ENCODE measurements at places on chromosomes 7 and 10.

DNA sequence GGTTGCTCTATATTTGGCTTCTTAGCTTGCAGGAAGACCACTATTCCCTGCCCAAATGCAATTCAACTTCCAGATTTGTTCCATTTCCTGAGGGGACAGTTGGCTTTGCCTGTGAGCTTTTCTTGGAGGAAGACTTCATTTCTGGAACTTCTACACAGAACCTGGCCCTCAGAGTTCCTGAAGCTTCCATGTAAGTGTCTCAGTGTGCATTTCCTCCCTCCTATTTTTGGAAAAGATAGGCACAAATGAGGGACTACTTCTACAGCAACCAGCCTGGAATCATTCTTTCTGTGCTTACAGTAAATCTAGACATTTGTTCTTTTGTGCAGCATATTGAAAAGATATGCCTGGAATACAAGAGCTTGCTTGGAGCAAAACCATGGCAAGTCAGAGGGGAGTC, 164.3 kb downstream of the CREB5 start:
- DNase-seq: no peak

GRCh38 chr10:97207756-97208346, 22.1 kb upstream of the SLIT1 start:
- DNase-seq: no peak

- no peak for DNase-seq
Measured at GRCh38 chr7:24980534-24981170, 674 bp upstream of the OSBPL3 start.

GRCh38 chr10:110042181-110042580, 34.4 kb downstream of the ADD3 start:
- no peak for DNase-seq

DNA sequence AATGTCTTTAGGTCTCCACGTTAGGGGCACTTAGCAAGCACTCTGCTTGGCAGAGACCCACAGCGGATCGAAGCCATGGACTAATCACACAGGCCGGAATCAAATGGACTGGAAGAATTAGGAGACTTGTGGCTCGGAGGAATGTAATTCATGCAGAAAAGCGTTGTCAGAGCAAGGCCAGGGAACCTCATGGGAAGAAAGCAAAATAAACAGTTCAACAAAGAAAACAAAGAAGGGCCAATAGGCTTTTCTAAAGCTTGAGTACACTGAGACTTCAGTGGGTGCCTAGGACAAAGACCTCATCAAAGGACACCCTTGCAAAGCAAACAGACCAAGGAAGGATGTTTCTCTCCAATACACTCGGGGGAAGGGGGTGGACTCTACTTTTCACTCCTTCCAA, 171.1 kb downstream of the GLI3 start:
- no peak for DNase-seq

- no peak for DNase-seq
Measured at GRCh38 chr7:145411066-145411465, 575.2 kb upstream of the TPK1 start.

- no peak for DNase-seq
Measured at GRCh38 chr10:15809450-15809849, 50.9 kb downstream of the MINDY3 start.

DNA sequence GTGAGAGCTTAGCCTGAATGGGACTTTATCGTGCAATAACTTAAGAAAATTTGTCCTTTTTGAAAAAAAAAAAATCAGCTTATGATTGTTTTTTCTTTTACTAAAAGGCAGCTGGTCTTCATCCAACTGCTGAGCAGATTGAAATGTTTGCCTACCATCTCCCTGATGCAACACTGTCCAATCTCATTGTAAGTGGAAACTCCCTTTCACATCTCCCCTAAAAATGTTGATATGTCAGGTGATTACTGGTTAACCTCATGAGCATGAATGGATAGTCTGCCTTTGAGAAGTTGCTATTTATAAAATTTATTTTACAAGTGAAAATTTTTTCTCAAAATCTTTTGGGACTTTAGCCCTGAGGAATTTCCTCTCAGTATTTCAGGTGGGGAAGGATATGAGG, 17.8 kb upstream of the HKDC1 start:
- no peak for DNase-seq

DNA sequence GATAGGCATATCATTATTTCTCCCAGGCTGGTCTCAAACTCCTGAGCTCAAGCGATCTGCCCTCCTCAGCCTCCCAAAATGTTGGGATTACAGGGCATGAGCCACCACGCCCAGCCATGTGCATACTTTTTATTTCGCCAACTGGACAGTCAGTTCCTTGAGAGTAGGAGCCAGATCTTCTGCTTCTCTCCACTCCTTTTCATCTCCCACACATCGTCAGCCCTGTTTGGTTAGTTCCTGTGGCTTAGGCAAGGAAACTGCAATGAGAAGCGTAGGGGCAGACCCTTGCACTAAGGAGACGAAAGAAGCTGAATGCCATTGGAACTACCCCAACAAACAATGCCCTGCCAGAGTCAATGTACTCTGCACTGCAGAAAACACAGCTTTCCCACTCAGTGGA, 178.2 kb downstream of the TRIL start:
- DNase-seq: no peak

GRCh38 chr10:21488246-21488956, 37.1 kb downstream of the SKIDA1 start:
- no peak for DNase-seq

- DNase-seq: no peak
Measured at GRCh38 chr10:89563861-89564478, 28.6 kb upstream of the SLC16A12 start.

- no peak for DNase-seq
Measured at GRCh38 chr7:117830422-117830954, 42.8 kb downstream of the CTTNBP2 start.

DNA sequence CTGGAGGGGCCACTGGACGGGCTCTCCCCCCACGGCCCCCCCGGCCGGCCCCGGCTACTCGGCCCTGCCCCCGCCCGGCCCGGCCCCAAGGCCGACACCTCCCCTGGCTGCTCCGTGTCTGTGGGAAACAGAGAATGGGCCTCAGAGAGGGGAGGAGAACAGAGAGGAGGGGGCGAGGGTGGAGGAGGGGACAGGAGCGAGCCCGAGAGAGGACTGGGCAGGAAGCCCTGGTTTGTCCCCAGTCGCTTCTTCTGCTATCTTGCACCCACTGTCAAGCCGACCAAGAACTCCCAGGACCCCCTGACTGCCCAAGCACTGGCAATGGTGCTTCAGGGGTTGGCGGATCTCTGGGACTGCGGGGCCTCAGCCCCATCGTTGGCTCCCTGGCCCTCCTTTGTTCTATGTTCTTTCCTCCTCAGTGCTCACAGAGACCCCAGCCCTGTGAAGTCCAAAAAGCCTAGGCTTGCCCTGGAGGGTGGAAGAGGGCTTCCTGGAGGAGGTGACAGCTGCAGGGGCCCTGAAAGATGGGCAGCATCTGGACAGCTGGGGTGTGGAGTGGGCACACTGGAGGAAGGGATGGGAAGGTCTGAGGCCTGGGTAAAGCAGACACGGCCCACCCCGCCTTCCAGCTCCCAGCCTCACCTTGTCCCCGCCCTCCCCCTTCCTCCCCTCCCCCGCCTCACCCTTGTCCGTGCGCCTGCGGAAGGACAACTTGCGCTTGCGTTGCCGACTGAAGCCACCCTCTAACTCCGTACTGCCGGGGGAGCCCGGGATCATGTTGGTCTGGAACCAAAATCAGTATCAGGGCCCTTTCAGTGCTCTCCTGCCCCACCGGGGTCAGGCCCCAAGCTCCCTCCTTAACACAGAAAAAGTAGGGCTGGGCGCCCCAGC, 30.1 kb downstream of the KCNH2 start:
- no peak for DNase-seq

GRCh38 chr10:6953271-6953801, 373.3 kb upstream of the PRKCQ start:
- no peak for DNase-seq

DNA sequence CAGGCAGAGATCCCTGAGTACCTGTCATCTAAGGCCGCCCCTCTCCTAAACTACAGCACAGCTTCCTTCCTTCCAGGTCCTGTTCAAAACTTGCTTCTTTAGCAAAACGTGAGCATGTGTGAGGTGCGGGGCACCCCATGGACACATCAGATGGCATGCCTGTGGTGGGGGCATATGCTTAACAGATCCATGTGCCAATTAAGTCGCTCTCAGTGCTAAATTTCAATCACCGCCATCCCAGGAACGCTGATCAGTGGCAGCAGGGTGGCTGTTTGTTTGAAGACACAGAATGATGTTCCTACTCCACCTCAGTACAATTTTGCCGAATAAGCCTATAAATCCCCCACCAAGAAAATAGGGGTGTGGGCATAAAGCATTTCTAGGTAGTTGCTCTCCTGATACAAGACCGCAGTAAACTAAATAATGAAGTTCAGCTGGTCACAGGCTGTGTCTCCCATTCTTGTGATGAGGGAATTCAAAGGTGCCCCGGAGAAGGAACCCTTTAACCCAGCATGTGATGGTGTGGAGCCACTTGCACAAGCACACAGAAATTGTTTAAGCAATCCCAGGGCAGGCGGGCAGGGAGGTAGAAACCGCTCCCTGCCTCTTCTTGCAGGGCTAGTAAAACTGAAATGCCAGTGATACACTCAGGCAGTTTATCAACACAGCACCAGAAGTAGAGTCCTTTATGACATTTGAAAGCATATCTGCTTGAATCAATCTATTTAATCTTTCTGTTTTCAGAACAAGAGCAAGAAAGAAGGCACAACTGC, 205.7 kb downstream of the SORCS1 start:
- no peak for DNase-seq

- DNase-seq: peak; percentile 21
Measured at GRCh38 chr10:84429926-84430520, 101.6 kb downstream of the CCSER2 start.

GRCh38 chr7:29194206-29194593, 375 bp upstream of the CHN2 start:
- no peak for DNase-seq

DNA sequence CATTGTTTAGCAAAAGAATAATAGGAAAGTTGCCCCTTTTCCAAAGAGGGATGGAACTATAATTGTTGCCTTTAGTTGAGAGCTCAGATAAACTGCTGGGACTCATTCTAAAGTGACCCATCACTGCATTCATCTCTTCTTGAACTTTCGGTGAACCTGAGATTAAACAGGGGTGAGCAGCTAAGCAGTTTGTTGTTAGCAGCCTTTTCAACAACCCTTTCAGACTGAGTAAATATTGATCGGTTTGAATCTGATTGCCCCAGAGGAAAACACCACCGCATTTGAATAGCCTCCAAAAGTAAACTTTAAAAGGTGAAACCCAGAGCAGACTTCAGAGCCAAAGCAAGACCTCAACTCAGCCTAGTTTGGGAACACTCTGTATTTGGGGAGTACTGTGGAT, 4.7 kb downstream of the HOXA1 start:
- DNase-seq: no peak

DNA sequence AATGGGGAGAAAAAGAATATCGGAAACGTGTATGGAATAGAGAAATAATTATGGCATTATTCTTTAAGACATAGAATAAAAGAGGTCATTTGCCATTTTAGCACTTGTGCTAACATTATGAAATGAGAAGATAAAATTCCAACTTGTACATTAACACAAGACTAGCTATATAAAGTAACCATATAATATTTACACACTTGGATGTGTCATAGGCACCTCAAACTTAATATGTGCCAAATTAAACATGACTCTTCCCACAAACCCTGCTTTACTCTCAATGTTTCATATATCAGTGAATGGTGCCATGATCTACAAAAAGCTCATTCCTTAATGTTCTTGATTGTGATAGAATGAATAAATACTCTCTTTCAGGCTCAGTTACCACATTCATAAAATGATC, 4.1 kb upstream of the MINDY3 start:
- DNase-seq: no peak

GRCh38 chr7:22979861-22980260, 34.1 kb downstream of the HYCC1 start:
- DNase-seq: no peak

GRCh38 chr10:1086787-1087186, 30.6 kb downstream of the WDR37 start:
- no peak for DNase-seq

- no peak for DNase-seq
Measured at GRCh38 chr7:147261693-147262092, 1145.1 kb downstream of the CNTNAP2 start.

DNA sequence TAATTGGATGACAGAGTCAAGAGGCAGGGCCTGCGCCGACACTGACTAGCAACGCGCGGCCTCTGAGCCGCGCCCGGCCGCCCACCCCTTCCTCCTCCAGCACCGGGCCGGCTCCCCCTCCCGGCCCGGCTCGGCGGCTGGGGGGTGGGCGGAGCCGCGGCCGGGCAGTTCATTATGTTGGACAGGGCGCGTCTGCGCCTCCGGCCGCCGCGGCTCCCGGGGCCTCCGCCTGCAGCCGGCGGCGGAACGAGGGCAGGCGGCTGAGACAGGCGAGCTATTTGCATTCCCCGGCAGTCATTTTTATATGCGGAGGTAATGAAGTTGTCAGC, 106.7 kb downstream of the SNX10 start:
- DNase-seq: no peak

DNA sequence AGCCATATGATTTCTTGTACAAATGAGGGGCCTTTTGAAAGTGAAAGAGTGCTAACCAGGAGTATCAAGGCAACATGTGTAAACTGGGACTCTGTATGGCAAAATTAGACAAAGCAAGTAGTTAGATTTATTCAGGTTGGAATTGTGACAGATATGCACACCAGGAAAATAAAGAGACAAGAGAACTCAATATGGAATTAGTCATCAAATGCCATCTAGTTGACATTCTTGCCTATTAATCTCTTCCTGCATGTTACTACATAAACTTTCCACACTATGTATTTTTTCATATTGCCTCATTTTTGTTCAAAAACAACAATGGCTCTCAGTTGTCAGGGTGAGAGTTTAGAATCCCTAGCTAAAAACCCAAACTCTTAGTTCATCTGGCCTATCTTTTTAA, 799.0 kb downstream of the NRG3 start:
- no peak for DNase-seq

DNA sequence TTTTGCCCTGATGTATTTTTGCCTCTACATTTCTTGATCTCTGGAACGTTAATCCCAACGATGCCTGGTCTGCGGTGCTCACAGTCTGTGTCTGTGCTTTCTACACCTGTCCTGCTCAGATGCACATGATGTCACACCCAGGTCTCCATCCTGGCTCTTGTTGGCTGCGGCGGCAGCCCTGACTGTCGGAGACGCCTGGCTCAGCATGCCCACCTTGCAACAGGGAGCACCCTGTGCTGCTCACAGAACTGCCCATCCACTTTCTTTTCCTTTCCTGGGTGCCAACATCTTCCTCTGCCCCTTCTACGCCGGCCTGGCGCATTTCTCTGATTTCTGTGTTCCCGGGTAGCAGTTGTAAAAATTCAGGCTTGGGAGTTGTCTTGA, 106.2 kb downstream of the CUX1 start:
- DNase-seq: no peak

GRCh38 chr7:77918676-77919075, 120.1 kb downstream of the PHTF2 start:
- DNase-seq: no peak

Data from NK-92 treated with Interleukin-12 subunit alpha and Interleukin-12 subunit beta, amount 100 ng/mL, for 24 hours (cell line).